ENCODE measurements at places on chromosomes 1 and 21. TPM values are rescaled to one million over a fixed set of nuclear protein-coding genes. Genes with fewer than 3 reads are reported as not detected.

The DESI2 gene
- 47.7 TPM for polyA plus RNA-seq

The DIPK1A gene
- 8.8 TPM for polyA plus RNA-seq

The CFAP107 gene
- 0.73 TPM for polyA plus RNA-seq

The YOD1 gene
- polyA plus RNA-seq, result 13.2 TPM

The AXDND1 gene
- polyA plus RNA-seq, result 8.4 TPM

The WDR64 gene
- 0.26 TPM for polyA plus RNA-seq

The SYT6 gene
- polyA plus RNA-seq, result 1.6 TPM

The UQCRH gene
- 429 TPM for polyA plus RNA-seq

The RGS5 gene
- 10.6 TPM for polyA plus RNA-seq

The GJB5 gene
- 0.30 TPM for polyA plus RNA-seq

The CACNA1S gene
- polyA plus RNA-seq, result 0.32 TPM

The COL8A2 gene
- 1.6 TPM for polyA plus RNA-seq

The UBAP2L gene
- polyA plus RNA-seq, result 143 TPM

The EPHA8 gene
- 1.7 TPM for polyA plus RNA-seq

The NHLH2 gene
- polyA plus RNA-seq, result not detected

The GBP6 gene
- polyA plus RNA-seq, result 0.03 TPM

The HHAT gene
- 14.2 TPM for polyA plus RNA-seq

The GPR52 gene
- not detected for polyA plus RNA-seq

Measured in left renal cortex interstitium (tissue), 4 donors.